ENCODE measurements at places on chromosomes 12 and 14. TPM values are rescaled to one million over a fixed set of nuclear protein-coding genes. Genes with fewer than 3 reads are reported as not detected.

Gene CPNE6
- polyA plus RNA-seq = not detected

Gene SSTR1
- not detected for polyA plus RNA-seq

Gene PRKD1
- polyA plus RNA-seq = not detected

Gene MMP19
- polyA plus RNA-seq = not detected

Gene SLC39A2
- polyA plus RNA-seq = not detected

DNA sequence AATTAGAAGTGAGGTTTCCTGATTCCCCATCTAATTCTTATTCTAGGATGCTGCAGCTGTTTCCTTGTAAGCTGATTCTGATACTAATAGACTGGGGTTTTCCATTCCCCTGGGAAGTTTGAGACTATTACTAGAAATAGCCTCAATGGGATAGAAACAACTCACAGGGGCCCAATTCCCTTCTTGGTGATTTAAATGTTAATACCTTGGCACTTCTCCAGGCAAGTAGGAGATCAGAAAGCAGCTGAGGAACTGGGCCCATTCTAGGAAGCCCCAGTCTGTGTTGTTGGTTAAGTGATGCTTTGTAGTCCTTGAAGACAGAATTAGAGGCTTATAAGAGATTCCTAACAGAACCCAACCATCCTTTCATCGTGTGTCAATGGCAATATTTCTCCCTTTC is 407.0 kb upstream of the SEL1L start:
- no peaks in the 10 kb centered on the region for H3K27me3 ChIP-seq
- H3K27ac ChIP-seq = no peak overlapping the region
- H3K4me3 ChIP-seq = no peak overlapping the region
- no peak for DNase-seq

- no peak overlapping the region for H3K4me3 ChIP-seq
- no peak overlapping the region for H3K27ac ChIP-seq
- H3K27me3 ChIP-seq = peaks cover 37% of the 10 kb centered on the region
- no peak for DNase-seq
These were observed 55.1 kb downstream of the PPP1R36 start for GRCh38 chr14:64604881-64605280.

- no peak overlapping the region for H3K27ac ChIP-seq
- no peak overlapping the region for H3K4me3 ChIP-seq
- no peak for DNase-seq
- peaks cover 8% of the 10 kb centered on the region for H3K36me3 ChIP-seq
- H3K27me3 ChIP-seq = peaks cover 49% of the 10 kb centered on the region
These were observed 5.9 kb upstream of the B3GNT4 start for GRCh38 chr12:122197612-122197966.

DNA sequence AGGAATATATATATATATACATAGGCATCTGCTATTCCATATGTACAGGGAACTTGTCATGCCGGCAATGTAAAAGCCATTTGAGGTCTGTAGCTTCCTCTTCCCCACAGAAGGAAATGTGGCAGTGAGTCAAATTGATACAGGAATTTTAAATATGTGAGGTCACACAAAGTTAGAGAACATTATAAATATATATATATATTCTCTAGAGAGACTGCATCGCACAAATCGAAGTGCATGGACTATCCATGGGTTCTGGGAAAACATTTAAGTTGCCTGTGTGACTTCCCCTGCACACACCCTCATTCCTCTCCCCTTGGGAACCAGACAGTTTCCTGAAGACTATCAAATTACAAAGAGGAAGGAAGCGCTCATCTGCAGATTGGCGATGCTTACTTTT is 100.9 kb upstream of the CCDC91 start:
- H3K27ac ChIP-seq = no peak overlapping the region
- H3K36me3 ChIP-seq = no peaks in the 10 kb centered on the region
- H3K27me3 ChIP-seq = peaks cover 39% of the 10 kb centered on the region
- H3K4me1 ChIP-seq = no peaks in the 10 kb centered on the region
- H3K4me3 ChIP-seq = no peak overlapping the region
- no peak for DNase-seq

GRCh38 chr14:35374263-35374712 is 30.3 kb downstream of the NFKBIA start:
- H3K4me1 ChIP-seq = peaks cover 4% of the 10 kb centered on the region
- H3K27ac ChIP-seq = no peak overlapping the region
- DNase-seq = no peak

GRCh38 chr14:90669731-90670130 is 146.5 kb downstream of the TTC7B start:
- peaks cover 20% of the 10 kb centered on the region for H3K4me1 ChIP-seq
- no peak overlapping the region for H3K4me3 ChIP-seq
- H3K27me3 ChIP-seq = no peaks in the 10 kb centered on the region
- no peak overlapping the region for H3K27ac ChIP-seq

DNA sequence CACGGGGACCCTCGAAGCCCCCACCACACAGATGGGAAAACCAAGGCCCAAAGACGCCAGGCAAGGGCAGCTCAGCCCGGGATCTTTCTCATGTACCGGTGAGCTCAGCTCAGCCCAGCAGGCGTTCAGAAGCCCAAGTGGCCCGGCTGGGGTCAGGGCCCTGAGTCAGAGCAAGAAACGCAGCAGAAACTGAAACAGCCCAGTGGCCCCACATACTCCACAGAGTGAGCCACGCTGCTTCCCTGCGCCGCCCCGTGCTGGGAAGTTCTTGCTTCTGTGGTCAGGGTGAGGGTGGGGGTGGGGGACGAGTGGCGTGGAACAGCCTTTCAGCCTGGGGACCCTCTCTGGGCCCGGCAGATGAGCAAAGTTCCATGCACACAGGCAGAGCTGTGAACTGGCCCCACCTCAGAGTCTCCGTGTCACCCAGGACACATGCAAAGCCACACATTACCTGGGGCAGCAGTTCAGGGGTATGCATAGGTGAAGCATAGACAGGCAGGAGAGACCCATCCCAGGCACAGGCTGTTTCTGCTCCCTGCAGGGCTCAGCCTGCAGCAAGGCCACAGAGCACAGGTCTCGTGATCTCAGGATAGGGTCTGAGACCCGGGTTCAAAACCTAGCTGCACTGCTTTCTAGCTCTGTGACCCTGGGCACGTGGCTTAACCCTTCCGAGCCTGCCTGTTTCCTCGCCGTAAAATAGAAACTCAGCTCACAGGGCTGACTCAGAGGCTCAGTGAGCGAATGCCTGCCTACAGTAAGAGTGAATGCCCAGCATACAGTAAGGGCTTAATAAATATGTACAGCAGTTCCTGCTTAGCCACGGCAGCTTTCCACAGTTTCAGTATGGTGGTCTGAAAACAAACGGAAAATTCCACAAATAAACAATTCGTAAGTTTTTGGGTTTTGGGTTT is 21.6 kb downstream of the NCOR2 start:
- DNase-seq = no peak
- H3K4me1 ChIP-seq = peaks cover 38% of the 10 kb centered on the region
- H3K4me3 ChIP-seq = peak overlapping the region; percentile 62

GRCh38 chr12:48106681-48107613 is 1.1 kb upstream of the SENP1 start:
- H3K27me3 ChIP-seq = no peaks in the 10 kb centered on the region
- H3K36me3 ChIP-seq = no peaks in the 10 kb centered on the region
- H3K4me1 ChIP-seq = peaks cover 34% of the 10 kb centered on the region
- H3K4me3 ChIP-seq = peak overlapping the region; percentile 93

DNA sequence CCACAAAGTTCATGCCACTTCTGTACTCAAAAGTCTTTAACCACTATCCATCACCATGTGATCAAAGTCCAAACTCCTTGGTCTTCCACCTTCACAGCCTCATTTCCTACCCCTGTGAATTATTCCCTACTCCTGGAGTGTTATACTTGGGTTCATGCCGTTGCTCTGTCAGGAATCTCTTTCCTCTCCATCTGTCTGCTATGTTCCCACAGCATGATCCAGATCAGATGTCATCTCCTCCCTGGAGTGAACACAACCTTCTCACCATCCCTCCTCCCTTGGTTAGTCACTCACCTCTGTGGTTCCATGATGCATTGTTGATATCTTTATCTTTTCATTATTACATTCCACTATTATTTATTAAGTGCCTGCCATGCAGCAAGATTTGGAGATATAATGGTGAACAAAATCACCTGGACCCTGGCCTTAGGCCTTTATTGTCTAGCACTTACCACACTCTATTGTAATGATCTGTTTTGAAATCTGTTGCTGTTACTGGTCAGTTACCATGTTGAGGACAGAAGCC is 22.4 kb downstream of the LACRT start:
- peaks cover 45% of the 10 kb centered on the region for H3K27me3 ChIP-seq
- peaks cover 9% of the 10 kb centered on the region for H3K4me1 ChIP-seq
- no peak for DNase-seq
- H3K36me3 ChIP-seq = no peaks in the 10 kb centered on the region

GRCh38 chr12:1878214-1878613 is 40.2 kb downstream of the CACNA2D4 start:
- DNase-seq = no peak
- no peak overlapping the region for H3K4me3 ChIP-seq
- no peak overlapping the region for H3K27ac ChIP-seq
- peaks cover 15% of the 10 kb centered on the region for H3K27me3 ChIP-seq
- H3K4me1 ChIP-seq = no peaks in the 10 kb centered on the region

DNA sequence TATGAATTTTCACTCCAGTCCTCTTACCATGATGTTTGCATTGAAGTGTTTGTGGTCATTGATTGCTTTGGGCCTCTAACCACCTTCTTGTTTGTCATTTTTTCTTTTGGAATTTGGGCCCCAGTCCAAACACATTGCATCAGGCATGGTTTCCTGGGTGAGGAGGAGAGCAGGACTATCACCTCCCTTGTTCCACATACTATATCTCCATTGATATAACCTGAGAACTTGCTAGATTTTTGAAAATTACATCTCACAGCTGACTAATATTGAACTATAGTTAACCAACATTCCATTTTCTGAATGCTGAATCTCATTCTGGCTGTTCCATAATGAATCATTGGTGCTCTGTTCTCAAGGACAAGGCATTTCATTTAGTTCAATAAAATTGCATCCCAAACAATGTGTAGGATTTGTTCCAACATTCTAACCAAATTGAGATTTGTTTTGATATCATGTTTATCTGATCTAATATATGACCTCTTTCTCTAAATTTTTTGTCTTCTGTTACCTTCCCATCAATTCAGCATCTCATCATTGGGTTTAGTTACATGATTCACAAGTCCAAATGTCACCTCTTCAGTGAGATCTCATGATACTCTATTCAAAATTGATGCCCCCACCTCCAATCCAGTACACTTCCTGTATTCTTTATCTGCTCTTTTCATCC is 329.0 kb downstream of the ZFP36L1 start:
- H3K4me1 ChIP-seq = peaks cover 18% of the 10 kb centered on the region
- H3K27ac ChIP-seq = no peak overlapping the region
- no peaks in the 10 kb centered on the region for H3K36me3 ChIP-seq
- no peak overlapping the region for H3K4me3 ChIP-seq

- no peak for DNase-seq
- peaks cover 4% of the 10 kb centered on the region for H3K27me3 ChIP-seq
- no peaks in the 10 kb centered on the region for H3K36me3 ChIP-seq
- no peaks in the 10 kb centered on the region for H3K4me1 ChIP-seq
These were observed 105.1 kb downstream of the NDUFA12 start for GRCh38 chr12:94898388-94898787.

GRCh38 chr12:76717314-76717713 is 46.6 kb upstream of the ZDHHC17 start:
- H3K36me3 ChIP-seq = no peaks in the 10 kb centered on the region
- no peaks in the 10 kb centered on the region for H3K27me3 ChIP-seq
- no peak overlapping the region for H3K27ac ChIP-seq
- DNase-seq = no peak
- H3K4me3 ChIP-seq = no peak overlapping the region

DNA sequence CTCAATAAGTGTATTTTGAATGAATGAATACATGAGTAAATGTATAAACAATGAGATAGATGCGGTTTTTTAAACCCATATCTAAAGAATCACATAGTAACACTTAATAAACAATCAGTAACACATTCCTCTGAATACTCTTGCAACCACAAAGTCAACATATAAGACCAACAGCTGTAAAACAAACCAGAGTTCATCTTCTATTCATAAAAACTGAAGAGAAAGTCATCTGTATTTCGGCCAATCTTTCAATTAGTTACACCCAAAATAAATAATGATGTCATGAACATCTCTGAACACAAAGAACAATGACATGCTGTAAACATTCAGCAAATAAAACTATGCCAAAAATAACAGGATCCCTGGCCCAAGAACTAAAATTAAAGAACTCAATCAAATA is 47.2 kb downstream of the ARMH4 start:
- no peak overlapping the region for H3K4me3 ChIP-seq
- no peaks in the 10 kb centered on the region for H3K4me1 ChIP-seq
- no peak for DNase-seq

DNA sequence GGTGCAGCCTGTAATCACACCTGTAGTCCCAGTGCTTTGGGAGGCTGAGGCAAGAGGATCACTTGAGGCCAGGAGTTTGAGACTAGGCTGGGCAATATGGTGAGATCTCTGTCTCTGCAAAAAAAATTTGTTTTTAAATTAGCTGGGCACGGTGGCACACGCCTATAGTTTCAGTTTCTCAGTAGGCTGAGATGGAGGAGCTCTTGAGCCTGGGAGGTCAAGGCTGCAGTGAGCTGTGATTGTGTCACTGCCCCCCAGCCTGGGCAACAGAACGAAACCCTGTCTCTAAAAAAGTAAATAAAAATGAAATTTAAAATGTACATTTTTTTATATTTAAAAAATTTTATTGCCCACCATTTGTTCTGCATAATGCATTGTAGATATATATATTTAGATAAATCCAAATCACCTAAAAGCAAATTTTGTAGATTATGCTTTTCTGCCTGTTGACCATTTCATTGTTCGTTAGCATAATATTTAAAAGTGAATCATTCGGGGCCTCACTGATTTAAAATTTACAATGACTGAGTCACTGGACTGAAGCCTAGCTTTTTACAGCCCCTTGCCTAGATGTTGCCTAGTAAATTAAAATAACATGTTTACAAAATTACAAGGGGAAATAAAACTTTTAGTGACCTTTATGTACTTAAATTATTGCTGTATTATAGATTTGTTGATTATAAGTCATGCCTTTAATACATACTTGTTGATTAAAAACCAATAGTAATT is 87.9 kb downstream of the USP15 start:
- peaks cover 22% of the 10 kb centered on the region for H3K4me1 ChIP-seq
- H3K27ac ChIP-seq = no peak overlapping the region
- H3K36me3 ChIP-seq = peaks cover 21% of the 10 kb centered on the region
- DNase-seq = no peak

DNA sequence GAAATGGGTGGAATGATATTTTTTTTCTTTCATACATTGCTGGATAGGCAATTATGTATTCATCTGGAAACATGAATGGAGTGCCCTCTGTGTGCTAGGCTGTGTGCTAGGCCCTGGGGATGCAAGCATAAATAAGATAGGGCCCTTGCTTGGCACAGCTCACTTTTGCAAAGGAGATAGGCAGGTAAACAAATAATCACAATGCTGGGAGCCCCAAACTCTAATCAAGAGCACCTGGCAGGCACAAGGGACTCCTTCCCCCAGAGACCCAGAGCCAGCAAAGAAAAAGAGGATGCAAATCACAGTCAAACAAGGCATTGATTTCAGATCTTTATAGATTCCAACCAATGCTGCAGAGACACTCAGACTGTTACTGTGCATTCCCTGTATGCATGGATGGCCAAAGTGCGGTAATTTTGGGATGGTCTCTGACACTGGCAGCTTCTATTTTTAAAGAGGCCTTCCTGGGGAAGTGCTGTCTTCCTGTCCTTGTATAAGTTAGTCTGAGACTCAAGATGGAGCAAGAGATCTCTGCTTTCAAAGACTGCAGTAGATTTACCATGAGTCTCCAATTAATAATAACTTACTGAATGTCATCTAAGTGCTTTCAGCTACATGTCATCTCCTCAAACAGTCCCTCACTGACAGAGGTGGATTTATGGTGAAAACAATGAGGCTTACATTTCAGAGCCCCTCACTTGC is 45.1 kb upstream of the CPM start:
- no peak overlapping the region for H3K27ac ChIP-seq
- peaks cover 4% of the 10 kb centered on the region for H3K4me1 ChIP-seq
- H3K36me3 ChIP-seq = peaks cover 8% of the 10 kb centered on the region
- no peak for DNase-seq

Measured in naive B cell (primary cell).